ENCODE measurements at places on chromosomes 5 and 9.

DNA sequence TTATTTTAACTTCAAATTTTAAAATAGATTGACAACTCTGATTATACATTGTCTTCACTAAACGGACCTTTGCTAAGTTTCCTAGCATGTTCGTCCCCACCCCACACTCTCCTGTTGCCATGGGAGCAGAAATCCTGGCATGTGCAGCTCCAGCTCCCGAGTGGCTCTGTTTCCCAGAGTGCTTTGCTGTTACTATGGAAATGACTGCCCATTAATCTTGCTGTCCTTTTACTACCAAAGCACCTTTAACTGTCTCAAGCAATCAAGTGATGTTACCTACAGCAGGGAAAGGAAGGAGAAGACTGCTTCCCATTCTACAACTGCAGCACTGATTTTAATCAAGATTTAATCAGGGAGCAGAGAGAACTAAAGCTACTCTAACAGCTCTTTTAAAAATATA, 212.0 kb upstream of the KIF2A start:
- peak; percentile 24 for DNase-seq

DNA sequence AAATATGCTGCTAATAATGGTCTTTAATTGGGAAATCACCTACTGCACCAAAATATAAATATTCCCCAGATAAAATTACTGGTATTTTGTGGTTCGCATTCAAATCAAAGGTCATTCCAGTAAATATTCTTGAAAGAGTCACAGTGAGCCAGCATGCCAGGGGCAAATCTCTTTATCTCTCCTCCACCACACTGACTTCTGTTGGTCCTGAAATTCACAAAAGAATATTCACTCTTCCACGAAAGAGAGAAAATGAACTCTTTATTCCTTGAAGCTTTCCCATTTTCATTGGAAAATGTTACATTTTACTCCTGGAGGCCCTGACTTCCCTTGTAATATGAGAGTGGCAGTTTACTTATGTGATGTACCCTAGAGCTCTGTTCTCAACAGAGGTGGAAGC, 39.7 kb downstream of the ZNF366 start:
- no peak for DNase-seq

- DNase-seq: peak; percentile 17
These were observed 57.8 kb downstream of the ZNF462 start for GRCh38 chr9:106920701-106921283.

DNA sequence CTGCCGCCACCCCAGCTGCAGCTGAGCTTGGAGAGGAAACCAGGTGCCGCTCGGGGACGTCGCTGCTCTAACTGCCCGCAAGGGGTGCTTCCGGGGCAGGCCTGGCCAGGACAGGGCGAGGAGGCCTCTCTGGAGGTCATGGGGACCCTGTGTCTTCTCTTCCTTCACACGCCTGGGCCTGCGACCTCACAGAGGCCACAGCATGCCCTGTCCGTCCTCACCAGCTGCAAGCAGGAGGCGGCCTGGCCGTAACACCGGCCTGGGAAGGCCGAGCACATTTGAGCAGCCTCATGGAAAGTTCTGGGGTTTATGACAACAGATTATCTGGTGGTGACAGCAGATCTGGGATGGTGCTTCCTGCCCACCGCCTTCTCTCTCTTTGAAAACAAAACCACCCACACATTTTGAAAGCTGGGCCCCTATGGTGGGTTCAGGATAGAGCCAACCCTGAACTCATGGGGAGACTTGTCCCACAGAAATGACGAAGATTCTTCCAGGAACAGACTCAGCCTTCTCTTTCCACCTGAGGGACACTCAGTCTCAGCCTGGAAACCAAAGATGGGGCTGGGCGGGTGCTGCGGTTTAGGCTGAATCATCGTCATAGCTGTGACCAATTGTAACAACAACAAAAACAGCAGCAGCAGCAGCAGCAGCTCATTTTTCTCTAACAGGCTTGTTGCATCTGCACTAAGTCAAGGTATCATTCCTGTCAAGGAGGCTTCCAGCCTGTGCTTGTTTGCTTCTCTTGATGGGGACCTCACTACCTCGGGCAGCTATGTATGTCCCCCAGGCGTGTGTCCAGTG, 99.6 kb upstream of the RAPGEF1 start:
- peak; percentile 48 for DNase-seq

GRCh38 chr5:58499231-58499630, 8.0 kb downstream of the GAPT start:
- no peak for DNase-seq

- no peak for DNase-seq
These were observed 609.2 kb downstream of the PSAT1 start for GRCh38 chr9:78905986-78906755.

- no peak for DNase-seq
These were observed 143.8 kb upstream of the DHFR start for GRCh38 chr5:80798633-80799032.

- no peak for DNase-seq
These were observed 98.1 kb downstream of the DOCK8 start for GRCh38 chr9:312596-313320.

GRCh38 chr5:138654281-138654867, 79.2 kb upstream of the HSPA9 start:
- DNase-seq: peak; percentile 61
